ENCODE measurements at places on chromosomes 16 and 17.

GRCh38 chr16:75787440-75787839 lies 61.1 kb upstream of the CPHXL start:
- no peak for DNase-seq

GRCh38 chr17:47843391-47843730 lies 2.3 kb upstream of the SCRN2 start:
- no peak for DNase-seq

DNA sequence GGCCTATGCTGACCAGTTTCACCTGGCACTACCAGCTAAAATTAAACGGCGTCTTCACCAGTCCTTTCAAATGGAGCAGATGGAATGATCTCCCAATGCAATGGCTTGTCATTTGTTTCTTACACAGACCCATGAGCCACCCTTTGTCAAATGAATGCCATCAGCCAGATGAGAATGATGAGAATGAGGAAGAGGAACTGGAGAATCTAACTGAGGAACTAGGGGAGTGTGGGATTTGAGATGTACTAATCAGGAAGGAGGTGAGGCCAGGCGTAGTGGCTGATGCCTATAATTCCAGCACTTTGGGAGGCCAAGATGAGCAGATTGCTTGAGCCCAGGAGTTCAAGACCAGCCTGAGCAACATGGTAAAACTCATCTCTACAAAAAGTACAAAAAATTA lies 116.4 kb downstream of the HS3ST3A1 start:
- no peak for DNase-seq

DNA sequence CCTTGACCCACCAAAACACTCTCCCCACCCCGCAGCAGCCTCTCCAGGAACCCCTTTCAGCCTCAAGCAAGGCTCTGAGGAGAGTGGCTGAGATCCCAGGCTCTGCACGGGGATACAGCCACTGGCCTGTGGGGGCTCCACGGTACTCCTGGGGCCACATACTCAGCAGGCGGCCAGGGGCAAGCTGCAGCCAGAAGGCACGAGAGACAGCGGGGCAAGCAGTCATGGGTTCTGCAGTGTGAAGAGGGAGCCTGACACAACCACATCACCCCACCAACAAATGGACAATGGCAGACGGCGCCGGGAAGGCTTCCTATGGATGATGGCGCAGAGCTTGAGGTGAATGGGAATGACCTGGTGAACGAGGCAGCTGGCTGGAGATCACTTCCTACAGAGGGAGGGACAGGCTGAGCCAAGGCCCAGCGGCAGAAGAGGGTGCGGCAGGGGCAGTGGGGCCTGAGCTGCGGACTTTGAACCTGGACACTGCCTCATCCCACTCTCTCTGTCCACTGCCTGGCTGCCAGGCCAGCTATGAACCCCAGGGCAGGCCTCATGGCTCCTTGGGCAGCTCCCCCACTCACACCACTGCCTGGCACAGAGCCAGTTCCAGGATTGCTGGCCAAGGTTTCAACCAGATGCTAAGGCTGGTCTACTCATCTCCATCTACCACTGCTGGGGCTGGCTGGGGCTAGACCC lies 10.8 kb upstream of the BCAR1 start:
- no peak for DNase-seq

DNA sequence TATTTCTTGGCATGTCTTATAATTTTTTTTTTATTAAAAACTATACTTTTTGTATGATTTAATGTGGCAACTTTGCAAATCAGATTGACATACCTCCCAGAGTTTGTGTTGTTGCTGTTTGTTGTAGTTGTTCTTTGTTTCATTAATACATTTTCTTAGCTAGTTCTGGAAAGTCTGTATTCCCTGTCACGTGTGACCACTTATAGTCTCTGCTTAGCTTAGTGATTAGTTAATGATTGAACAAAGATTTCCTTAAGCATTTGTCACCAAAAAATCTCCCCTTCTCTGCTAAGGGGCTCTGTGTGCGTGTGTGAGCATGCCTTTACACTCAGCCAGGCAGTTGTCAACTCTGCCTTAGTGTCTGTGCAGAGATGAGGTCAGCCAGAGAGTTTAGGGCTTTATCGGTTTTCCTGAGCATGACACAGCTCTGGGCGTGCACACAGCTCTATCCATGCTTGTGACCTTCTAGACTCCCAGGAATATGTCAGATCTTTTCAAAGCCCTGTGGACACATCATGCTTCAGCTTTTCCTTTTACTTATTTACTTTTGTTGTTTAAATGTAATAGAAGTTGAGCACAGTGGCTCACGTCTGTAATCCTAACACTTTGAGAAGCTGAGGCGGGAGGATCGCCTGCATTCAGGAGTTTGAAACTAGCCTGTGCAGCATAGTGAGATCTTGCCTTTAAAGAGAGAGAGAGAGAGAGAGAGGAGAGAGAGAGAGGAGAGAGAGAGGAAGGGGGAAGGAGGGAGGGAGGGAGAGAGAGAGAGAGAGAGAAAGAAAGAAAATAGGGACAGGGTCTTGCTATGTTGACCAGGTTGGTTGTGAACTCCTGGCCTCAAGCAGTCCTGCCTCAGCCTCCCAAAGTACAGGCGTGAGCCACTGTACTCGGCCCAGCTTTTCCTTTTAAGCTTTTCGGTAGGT lies 21.9 kb downstream of the DNAI2 start:
- DNase-seq, result no peak

GRCh38 chr17:31715446-31715845 lies 143.6 kb downstream of the COPRS start:
- no peak for DNase-seq

DNA sequence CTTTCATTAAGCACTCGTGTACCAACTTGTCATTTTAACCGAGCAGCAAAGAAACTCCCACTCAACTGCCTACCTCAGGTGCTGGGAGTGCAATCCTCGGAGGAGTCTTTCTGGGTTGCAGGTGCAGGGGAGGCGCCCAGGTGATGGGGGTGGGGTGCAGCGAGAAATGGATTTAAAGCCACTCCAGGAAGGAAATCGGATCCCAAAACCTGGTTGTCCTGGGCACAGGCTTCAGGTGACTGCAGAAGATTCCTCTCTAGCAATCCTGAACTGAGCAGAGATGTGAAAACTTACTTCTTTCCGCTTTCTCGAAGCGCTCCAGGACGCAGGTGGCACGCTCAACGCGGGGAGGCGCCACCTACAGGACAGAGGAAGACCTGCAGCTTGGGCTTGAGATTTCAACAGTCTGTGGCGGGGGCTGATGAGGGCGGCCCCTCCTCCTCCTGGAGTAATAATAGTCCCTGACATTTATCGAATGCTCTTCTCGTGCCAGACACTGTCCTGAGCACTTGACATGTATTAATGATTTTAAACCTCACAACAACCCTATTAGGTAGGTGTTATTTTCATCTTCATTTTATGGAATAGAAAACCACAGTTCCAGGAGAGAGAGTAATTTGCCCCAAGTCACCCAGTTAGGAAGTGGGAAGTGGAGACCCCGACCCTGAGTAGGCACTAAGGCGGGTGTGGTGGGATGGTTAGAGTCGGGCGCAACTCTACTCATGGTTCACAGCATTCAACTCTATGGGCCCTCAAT lies 27.2 kb upstream of the SKAP1 start:
- peak; percentile 57 for DNase-seq

GRCh38 chr16:85498607-85499006 lies 114.5 kb upstream of the GSE1 start:
- no peak for DNase-seq

DNA sequence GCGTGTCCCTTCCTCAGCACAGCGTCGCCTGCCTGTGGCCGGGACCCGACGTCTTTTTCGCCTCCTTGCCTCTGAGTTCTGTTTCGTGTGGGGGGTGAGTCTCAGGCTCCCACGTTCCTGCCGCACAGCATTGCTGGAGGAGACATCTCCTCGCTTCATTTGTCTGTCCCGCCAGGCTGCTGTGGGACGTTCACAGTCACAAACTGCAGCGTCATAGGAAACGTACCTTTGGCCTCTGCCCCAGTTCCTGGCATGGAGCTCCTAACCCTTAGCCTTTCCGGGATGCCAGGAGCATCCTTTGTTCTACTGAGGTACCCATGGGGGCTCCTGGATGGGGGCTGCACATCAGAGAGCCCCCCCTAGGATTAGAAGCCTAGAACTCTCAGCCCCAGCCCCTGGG lies 18.2 kb upstream of the CBFA2T3 start:
- DNase-seq, result no peak

DNA sequence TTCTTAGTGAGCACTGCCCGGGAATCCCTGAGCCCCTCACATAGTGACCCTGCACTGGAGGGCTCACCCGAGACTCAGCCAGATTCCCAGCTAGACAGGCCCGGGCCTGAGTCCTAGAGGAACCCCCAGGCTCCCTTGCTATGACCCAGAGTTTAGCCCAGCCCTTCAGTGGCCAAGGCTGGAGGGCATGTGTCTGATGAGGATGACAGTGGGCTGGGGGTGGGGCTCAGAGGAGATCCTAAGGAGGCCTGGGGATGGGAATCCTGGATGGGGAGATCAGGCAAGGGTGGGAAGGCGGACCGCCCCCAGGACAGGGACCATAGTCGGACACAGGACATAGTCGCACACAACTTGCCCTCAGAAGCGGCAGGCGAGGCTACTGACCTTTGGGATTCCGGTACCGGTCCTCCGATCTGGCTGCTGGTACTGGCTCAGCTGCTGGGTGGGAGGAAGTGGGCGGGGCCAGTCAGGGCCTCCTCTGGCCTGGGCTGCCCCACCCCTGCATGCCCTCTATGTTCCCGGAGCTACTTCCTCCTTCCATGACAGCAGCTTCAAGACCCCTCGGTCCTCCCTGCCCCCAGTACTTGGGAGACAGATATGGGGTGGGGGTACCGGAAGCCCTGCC lies 1.1 kb downstream of the CD79B start:
- no peak for DNase-seq

GRCh38 chr16:88726981-88727380 lies 20.7 kb downstream of the CTU2 start:
- no peak for DNase-seq

- DNase-seq, result no peak
These were observed 90.9 kb upstream of the CORO6 start for GRCh38 chr17:29713626-29714025.

DNA sequence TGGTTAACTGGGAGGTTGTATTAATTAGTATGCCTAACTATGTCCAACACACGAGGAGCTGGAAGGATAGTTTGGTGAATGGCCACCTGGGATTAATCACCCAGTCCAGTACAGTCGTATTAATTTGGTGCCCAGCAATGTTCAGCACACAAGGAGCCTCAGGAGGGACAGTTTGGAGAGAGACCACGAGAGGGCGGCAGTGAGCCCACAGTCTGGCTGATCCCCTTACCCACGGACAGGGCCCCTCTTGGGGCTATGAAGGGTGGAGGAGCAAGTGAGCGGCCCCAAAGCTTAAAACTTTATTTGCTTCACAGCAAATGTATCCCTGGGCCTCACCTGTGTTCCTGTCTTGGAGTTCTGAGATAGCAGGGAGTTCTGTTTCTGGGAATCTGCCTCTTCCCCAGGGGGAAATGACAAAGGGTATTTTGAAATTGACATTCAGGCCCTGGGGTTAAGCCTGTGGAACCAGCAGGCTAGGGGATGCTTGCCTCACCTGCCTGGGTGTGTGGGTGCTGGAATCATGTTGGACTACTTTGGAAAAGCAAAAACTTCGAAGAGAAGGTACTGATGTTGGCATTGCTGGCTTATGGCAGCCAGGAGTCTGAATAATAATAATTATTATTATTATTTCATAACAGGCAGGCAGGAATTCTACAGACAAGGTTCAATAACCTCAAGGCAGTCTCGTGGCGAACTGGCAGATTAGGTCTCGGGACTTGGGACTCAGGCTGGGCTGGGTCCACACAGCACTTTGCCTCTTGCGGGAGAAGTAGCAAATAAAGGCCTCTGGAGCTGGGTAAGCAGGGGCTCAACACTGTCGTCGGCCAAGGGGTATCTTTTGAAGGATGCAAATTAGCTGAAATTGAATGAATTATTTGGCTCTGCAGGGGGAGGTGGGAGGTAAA lies 227.6 kb upstream of the ASIC2 start:
- DNase-seq, result peak; percentile 12

- peak; percentile 87 for DNase-seq
These were observed 37.3 kb upstream of the MMD start for GRCh38 chr17:55458978-55459377.

GRCh38 chr16:71610447-71610846 lies 15.5 kb upstream of the MARVELD3 start:
- no peak for DNase-seq

DNA sequence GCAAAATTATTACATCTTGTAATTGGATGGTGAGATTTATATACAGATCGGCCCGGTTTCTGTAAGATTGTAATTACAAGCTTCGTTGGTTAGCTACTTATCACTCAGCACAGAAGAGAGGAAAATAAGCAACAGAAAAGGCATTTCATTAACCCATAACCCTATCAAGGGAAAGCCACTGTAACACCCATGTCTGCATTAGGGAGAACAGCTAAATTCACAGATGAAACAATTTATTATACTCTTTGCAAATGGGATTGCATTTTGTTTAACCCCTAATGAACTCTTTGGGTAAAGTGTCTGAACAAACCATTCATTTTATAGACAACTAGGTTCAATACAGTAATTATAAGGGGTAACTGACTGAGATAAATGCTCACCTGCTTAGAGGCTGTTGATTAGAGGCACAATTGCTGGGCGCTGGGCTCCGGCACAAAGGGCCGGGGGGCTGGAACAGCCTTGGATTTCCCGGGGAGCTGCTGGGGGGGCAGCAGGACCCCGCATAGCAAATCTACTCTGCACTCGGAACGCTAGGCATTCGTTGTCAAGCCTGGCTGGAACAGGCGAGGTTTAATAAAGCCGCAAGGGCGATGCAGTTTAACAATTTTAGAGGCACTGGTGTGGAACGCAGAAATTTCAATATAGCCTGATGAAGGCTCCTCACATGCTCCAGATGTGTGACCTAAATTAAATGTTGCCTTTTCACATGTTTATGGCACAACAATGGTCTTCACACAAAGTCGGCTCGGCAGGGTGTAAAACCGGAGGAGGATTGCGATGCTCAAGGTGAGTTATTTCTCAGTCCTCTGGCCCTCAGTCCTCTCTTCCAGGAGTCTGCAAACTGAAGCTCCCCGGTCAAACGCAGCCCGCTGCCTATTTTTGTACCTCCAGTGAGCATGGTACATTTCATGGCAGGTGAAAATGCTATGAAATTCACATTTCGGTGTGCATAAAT lies 134.0 kb upstream of the IRX6 start:
- DNase-seq, result no peak

- peak; percentile 24 for DNase-seq
These were observed 40.3 kb downstream of the WNT3 start for GRCh38 chr17:46777943-46778915.

DNA sequence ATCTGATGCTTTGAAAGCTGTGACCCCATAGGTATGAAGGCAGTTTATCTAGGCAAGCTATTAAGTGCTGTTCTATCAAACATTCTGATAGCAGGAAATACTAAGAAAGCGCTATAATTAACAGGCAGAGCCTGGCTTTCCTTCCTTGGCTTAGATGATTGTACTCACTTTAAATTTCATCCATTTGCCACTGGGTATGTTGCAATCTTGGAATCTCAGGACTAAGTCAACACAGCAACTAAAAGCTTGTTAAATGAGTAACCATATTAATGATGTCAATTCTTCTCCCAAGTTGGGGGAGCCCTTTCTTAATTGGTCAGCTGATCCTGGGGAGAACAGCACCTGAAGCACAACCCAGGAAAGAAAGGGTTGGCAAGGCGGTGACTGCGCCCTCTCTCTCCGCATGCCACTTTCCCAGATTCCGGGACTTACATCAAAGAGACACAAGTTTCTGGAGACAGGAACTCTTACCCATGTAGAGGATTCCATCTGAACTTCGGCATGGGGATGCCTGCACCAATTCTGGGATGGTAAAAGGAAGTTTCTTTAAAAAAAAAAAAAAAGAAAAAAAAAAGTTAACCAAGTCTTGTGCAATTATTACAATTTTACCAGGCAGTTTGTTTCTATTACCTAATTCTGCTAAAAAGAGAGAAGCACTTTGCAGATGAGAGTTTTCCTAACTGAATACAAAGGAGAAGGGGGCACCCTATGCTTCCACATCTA lies 54.4 kb upstream of the ICAM2 start:
- DNase-seq, result peak; percentile 48

Data from fibroblast of skin of right biceps (primary cell).